ENCODE measurements at places on chromosomes 1 and 21.

GRCh38 chr1:67970088-67970487 is 80.3 kb downstream of the DIRAS3 start:
- ATAC-seq, result no peak

DNA sequence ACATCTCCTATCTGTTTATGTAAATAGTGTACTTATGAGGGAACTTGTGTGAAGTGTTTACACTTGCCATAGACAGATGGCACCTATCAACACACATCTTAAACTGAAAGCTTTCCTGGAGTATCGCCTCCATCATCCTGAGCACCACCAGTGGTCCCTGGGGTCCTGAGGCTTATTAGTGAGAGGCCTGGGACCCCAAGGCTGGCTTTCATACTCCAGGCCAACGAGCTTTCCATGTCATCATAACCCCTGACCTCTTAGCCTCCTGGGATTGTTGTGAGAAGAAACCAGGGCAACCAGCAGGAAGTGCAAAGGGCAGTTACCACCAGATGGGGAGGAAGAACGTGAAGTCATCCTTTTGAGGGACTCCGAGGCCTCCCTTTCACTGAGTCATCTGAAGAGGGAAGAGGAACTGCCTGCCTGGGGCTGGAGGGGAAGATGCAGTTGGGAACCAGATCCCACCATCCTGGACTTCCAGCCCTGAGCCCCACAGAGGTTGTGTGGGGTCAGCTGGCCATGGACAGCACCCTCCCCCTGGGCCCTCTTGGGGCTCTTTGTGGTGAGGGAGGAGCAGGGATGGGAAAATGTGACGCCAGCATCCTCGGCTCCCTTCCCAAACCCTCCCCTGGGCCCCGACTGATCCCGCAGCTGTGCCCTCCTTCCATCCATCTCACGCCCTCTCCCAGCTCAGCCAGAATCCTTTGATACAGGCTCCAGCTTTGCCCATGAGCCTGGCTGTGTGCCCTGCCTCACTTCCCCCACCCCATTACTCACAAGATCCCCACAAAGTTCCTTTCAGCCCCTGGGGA is 5.8 kb downstream of the INKA2 start:
- peak; percentile 72 for ATAC-seq

DNA sequence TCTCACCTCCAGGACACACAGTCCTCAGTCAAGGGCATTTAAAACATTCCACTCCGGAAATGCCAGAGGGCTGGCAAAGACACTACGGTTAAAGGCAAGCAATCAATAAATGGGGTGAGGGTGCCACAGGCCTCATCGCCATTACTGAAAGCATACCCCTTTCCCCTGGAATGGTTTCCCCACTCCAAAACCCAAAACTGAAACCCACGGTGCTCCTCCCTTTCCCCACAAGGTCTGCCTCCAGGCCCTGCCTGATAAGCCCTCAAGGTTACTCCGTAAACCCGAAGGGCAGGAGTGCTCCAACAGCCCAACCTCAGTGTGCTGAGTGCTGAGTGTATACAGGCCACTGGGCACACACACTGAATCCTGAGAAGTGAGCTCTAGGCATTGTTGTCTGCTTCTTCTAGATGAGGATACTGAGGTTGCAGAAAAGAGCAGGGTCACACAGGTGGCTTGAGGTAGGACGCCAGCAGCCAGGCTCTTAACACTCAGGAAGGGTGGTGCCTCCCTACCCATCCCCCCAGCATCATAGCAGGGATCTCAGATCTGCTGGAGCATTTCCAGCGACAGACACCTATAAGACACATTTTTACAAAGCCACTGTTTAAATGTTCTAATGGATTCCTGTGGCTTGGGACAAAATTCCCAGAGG is 29.0 kb downstream of the SSBP3 start:
- ATAC-seq, result no peak

GRCh38 chr1:228528612-228529011 is 41.4 kb downstream of the RNF187 start:
- ATAC-seq, result no peak

GRCh38 chr21:37886120-37886519 is 30.1 kb downstream of the KCNJ6 start:
- no peak for ATAC-seq

GRCh38 chr1:58065520-58065919 is 481.0 kb downstream of the OMA1 start:
- no peak for ATAC-seq

DNA sequence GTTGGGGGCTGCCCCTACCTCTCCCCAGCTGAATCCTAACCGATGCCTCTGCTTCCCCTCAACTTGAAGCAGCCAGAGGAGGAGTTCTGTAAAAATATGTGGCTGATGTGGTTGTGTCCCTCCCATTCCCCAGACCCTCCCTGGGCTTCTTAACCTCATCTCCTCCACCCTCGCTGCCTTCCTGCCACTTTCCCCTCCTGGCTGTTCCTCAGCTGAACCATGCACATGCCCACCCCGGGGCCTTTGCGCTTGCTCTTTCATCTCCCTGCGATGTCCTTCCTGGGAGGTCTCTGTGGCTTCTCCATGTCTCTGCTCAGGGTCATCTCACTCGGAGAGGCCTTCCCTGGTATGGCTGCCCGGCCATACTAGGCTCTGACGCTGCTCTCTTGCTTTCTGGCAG is 8.9 kb downstream of the MIIP start:
- ATAC-seq, result no peak

DNA sequence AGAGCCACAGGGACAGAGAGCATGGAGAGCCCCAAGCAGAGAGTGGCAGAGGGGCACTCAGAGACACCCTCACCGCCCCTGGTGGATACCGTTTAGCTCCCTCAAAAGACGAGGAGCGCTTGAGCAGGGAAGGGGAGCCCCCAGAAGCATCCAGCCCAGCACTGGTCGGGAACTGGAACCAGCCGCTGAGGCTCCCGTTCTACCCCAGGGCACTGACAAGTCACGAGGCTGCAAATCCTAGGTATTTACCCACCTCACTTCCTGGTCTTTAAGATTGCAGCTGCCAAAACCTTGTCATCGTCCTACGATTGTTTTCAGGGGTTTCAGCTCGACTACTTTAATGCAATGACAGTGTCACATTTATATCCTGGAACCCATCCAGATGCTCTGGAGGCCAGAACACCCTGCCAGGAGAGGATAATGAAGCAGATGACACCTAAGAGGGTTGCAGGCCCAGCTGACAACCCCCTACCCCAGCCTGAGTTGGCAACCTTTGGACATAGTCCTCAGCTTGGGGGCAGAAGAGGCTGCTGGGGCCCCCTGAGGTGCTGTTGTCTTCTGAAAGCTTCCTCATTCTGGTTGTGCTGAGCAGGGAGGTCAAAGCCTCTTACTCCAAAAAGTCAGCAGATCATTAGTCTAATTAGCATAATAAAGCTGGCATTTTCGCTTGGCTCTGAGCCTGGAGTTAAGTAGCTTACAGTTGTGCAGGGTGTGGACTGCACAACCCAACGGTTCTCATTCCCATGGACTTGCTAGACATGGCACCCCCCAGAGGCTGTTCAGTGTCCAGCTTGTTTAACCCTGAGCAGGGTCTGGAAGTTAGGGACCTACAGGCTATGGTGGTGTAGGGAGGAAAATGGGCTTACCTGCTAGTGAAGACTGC is 20.6 kb upstream of the BACE2 start:
- no peak for ATAC-seq

GRCh38 chr1:72869873-72870272 is 587.5 kb upstream of the NEGR1 start:
- no peak for ATAC-seq

DNA sequence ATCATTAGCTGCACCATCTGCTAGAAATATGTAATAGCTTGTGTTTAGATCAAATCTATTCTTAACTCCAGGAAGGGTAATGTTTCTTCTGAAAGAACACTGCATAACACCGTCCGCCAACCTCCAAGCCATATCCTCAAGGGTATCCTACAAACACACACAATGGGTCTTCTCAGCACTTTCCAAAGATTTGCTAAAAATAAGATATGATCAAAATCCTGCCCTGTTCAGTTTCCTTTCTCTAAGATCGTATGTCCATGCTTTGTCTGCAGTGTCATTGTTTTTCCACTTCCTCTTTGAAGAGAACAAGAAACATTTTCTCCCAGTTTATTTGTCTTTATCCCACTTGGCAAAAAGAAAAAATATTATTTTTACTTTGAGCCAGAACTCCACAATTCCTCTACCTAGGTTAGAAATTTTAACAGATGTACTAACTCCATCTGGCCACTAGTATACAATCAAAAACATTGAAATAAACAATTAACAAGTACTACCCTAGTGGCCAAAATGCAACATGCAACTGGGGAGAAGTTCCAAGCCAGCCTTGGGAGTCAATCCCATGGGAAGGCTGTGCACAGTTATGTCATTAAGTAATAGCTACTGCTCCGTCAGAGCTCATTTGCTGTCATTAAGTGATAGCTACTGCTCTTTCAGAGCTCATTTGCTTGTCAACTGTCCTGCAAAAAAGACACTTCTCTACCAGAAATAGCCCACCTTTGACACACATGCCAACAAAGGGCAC is 37.8 kb downstream of the FRRS1 start:
- no peak for ATAC-seq

GRCh38 chr1:186113461-186113860 is 261.6 kb downstream of the TPR start:
- ATAC-seq, result no peak

DNA sequence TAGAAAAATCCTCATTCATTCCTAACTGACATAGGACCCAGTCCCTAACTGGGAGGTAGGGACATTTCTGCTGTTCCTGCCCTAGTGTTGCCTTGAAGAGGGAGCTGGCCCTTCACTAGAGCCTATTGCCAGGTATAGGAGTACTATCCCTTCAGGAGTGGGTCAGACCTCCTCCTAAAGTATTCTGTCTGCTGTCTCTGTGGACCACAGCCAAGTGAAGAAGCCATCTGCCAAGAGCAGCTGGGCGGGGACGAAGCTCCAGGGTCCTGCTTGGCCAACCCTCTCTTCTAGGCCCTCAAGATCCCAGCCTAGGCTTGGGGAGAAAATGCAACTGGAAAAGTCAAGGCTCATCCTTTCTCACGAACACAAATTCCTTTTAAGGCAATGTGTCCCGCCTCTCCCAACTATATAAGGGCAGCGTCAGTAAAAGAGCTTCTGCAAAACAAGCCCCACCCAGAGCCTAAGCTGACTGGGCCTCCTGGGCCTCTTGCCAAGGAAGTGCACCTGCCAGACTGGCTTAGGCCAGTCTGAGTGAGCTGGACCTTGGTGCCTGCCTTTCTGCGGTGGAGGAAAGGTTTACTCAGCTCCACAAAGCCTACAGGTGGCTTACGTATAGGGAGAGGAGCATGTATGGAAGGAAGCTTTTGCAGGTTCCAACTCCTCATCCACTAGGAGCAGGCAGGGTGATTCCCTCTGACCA is 638 bp upstream of the TUFT1 start:
- ATAC-seq, result peak; percentile 59

GRCh38 chr1:234584926-234585325 is 25.1 kb downstream of the IRF2BP2 start:
- ATAC-seq, result no peak

DNA sequence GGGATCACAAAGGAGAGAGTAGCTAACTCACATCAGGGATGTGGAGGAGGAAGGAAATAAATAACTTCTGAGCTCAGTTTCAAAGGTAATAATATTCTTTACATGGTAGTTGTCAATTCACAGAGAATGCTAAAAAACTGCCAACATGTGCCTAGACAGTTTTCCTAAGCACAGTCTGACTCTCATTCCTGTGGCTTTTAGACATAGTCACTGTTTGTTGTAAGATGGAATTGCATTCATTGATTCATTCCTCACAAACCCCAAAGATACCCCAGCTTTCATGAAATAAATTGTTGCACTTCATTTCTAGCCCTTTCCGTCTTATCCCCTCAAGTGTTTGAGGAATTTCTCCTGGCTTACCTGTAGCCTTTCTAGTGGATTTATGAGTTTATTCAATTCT is 263.9 kb downstream of the NTNG1 start:
- ATAC-seq, result no peak

DNA sequence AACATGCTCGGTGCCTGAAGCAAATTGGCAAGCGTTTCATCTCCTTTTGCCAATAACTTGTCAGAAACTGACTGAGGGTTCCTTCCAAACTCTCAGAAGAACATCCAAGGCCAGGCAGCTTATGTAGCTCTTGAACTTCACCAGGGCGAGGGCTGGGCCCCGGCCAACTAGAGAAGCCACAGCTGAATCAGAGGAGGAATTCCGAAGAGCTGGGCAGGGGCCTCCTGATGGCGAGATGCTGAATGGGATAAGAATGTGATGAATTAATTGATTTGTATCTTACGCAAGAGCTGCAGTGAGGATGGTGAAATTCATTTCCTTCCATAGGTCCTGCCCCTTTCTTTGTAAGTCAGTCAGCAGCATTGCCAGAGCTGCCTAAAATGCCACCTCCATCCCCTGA is 345.8 kb downstream of the KIF26B start:
- no peak for ATAC-seq

GRCh38 chr1:10920063-10920626 is 92.3 kb upstream of the TARDBP start:
- ATAC-seq, result no peak

DNA sequence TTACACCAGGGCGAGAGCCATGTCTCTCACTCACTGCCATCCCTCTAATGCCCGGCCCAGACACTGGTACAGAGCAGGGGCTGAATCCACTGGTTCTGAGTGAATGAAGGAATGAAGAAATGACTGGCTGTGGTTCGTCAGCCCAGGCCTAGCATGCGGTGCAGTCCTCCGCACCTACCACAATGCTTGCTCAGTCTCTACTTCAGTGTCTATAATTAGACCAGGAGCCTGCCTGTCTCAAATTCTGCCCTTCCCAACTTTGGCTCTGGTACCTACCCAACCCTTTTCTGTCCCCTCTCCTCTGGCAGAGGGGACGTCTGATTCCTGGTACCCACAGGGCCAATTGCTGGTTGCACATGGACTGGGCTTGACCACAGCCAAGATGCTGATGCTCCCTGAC is 118.2 kb upstream of the GRIK3 start:
- ATAC-seq, result no peak

GRCh38 chr1:193185211-193185610 is 1.2 kb downstream of the B3GALT2 start:
- ATAC-seq, result no peak

GRCh38 chr1:16418823-16419425 is 18.3 kb downstream of the SPATA21 start:
- peak; percentile 50 for ATAC-seq
